ENCODE measurements at places on chromosomes 11 and 22.

DNA sequence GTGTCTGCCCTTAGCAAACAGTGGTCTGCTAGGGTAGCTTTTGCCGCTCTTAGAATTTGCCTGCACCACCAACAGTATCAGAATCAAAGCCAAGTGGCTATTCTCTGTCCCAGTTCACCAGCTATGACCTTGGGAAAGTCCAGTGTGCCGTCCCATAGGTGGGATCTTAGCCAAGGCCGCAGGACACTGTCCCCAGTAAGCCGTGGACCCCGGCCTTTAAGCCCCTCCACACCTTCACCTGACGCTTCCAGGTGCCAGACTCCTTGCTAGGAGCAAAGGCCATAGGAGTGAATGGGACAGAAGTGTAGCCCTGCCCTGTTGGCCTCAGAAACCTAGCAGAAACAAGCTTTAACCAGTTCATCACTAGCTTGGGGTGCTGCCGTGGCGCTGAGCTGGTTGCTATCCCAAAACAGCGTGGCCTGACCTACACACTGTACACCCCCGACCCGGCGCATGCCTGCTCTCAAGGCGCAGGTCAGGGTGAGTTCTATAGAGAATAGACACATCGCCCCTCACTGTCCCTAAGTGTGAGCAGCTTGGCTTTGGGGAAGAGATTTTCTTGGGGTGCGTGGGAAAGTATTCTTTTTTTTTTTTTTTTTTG, 4.5 kb downstream of the FADD start:
- no peak for DNase-seq

GRCh38 chr22:46515208-46516111, 22.0 kb downstream of the CELSR1 start:
- peak; percentile 10 for DNase-seq

GRCh38 chr11:117458275-117459122, 130.8 kb downstream of the CEP164 start:
- no peak for DNase-seq

- DNase-seq, result no peak
These were observed 21.1 kb upstream of the PDE2A start for GRCh38 chr11:72695354-72695753.

DNA sequence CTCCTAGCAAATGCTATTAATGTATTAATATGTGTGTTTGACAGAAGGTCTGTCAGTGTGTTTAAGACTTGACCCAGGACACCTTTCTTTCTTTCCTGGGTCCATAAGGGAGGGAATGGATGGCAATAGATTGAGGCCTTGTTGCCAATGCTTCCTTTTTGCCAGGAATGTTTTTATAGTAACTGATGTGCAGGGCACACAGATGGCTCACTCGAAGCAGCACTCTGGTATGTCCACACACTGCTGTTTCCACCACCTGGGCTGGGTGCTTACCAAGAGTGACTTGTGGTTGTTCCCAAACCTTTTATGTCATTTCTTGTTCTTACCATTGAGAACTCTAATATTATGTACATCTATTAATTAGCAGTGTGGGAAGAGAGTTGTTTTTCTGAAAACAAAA, 396.9 kb upstream of the SYN3 start:
- DNase-seq, result no peak

- DNase-seq, result no peak
These were observed 21.1 kb upstream of the RAB1B start for GRCh38 chr11:66247295-66247694.

DNA sequence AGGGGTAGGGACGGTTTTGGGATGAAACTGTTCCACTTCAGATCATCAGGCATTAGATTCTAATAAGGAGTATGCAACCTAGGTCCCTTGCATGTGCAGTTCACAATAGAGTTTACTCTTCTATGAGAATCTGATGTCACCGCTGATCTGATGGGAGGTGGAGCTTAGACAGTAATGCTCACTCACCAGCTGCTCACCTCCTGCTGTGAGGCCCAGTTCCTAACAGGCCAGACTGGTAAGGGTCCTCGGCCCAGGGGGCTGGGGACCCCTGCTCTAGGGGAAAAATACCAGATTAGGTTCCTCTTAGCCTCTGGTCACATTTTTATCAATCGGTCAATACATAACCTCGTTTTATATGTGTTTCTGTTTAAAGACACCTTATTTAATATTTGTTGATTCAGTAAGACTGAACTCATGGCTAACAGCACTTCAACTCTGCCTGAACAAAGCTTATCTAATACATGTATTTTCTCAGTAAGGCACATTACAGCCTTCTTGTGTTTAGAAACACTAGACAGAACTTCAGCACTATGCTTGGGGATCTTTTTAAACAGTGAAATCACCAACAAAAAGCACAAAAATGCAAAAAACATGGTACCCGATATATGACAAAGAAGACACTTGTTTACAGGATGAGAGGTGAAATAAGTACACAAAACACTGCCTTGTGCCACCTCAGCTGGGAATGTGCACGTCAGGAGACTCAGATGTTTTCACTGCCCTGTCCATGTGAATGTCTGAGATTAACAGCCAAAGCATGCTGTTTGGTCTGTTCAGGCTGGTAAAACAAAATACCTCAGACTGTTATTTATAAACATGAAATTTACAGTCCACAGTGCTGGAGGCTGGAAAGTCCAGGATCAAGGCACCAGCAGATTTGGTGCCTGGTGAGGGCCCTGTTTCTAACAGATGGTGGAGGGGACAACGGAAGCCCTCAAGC, 107.5 kb downstream of the USP35 start:
- no peak for DNase-seq

- no peak for DNase-seq
These were observed 8.0 kb upstream of the HTATIP2 start for GRCh38 chr11:20355221-20356219.

- no peak for DNase-seq
These were observed 113.1 kb upstream of the B3GAT1 start for GRCh38 chr11:134524896-134525845.

DNA sequence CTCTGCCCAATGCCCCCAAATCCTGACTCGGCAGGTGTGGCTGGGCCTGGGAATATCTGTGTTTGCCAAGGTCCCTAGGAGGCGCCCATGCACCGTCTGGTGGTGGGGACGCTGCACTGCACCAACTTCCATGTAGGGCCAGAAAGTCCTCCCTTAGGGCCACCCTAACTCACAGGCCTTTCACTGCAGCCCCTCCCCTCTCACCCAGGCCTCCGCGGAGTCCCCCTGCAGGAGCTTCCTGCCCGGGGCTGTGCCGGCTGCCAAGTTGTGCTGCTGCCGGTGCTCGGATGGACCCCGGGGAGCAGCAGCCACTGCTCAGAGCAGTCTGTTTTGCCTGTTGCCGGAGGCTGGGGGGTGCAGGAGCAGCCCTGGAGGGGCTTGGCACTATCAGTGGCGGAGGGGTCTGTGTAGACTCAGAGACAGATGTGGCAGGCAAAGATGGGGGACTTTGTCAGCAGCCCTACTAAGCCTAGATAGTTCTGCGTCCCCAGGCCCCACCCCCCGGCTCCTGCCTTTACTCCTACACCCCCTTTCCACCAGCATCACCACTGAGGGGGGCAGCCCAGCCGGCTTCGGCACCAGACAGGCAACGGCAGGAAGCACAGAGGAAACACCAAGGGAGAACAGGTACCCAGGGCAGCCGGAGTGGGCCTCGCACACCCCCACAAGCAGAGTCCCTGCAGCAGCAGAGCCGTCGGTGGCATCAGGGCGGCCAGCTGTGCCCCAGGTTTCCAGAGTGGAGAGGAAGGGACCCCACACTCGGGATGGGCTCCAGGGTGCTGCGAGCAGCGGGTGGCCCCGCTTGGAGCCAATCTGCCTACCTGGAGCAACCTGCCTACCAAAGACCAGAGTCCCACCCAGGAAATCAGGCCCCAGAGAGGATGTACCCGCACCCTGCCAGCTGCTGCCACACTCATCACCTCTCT, 124.3 kb downstream of the TRIM29 start:
- peak; percentile 13 for DNase-seq

DNA sequence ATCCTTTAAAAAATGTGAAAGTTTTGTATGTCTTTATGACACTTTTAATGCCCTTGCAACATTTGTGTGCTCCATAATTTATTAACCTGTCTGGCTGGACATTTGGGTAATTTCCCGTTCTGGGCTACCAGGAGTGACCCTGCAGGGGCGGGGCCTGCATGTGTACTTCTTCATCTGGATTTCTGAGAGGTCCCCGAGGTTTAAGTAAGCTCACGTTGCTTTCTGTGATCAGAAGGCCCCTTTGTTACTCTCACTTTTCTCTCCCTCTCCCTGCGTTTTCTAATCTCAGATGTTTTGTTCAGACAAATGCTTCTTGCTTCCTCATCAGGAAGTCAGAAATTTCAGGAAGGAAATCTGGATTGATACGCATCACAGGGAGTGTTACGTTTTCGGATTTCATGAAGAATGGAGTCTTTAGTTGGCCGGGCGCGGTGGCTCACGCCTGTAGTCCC, 78.9 kb upstream of the CRYBB3 start:
- no peak for DNase-seq

GRCh38 chr11:133901316-133901715, 55.5 kb downstream of the IGSF9B start:
- no peak for DNase-seq

DNA sequence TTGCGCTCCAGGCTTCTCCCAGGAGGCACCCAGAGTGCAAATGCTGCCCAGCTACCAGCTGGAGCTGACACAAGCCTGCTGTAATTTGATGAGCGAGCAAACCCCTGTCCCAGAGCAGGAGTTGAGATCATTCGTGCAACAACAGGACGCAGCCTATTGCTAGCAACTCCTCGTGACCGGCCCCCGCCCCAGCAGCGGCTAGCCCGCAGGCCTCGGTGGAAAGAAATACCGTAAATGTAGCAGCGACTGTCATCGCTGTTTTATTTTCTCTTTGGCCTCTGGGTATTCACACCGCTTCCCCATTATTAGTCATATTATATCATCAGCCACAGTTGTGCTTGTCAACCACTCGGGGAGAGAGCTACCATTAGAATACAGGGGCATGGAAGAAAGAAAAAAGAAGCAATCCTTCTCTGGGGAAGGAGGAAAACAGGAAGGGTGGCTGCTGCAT, 59.2 kb upstream of the ATXN10 start:
- DNase-seq, result peak; percentile 77

DNA sequence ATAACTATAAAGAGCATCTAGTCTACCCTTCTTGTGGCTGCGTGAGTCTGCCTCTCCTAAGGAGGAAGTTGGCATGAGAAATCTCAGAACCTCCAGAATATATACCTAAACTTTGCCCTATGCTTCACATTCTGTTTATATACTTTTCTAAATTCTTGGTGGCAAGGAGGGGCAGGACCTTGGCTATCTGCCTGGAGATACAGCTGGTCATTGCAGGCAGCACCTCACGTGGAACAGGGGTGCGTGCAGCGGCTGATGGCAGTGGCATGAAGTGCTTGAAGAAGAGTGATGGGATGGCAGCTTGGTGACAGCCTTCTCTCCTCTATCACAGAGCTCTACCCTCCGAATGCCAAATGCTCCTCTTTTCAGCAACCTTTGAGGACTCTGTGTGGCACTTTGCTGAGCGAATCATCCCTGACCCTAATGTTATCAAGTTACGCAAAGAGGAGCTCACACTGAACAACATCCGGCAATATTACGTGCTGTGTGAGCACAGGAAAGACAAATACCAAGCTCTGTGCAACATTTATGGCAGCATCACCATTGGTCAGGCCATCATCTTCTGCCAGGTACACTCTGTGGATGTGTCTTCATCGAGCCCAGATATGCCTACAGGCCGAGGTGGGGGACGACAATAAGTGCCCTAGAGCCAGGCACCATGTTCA, 12.5 kb downstream of the DDX25 start:
- DNase-seq, result no peak

DNA sequence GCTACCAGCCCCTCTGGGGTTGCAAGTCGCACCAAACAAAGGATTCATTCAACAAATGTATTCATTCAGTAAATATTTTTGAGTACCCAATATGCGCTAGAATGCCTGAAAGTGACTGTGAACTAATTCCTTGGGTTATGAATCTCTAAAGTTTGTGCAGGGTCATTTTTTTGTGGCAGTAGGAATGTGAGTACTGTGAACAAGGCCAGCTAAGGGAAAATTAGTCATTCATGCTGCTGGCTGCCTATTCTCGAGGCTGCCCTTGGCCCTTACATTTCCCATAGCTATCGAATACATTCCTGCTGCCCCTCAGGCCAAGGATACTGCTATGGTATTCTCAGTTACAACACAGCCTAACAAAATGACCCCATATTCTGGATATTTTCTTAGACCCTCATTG, 141.6 kb downstream of the TRPC6 start:
- DNase-seq, result peak; percentile 77

DNA sequence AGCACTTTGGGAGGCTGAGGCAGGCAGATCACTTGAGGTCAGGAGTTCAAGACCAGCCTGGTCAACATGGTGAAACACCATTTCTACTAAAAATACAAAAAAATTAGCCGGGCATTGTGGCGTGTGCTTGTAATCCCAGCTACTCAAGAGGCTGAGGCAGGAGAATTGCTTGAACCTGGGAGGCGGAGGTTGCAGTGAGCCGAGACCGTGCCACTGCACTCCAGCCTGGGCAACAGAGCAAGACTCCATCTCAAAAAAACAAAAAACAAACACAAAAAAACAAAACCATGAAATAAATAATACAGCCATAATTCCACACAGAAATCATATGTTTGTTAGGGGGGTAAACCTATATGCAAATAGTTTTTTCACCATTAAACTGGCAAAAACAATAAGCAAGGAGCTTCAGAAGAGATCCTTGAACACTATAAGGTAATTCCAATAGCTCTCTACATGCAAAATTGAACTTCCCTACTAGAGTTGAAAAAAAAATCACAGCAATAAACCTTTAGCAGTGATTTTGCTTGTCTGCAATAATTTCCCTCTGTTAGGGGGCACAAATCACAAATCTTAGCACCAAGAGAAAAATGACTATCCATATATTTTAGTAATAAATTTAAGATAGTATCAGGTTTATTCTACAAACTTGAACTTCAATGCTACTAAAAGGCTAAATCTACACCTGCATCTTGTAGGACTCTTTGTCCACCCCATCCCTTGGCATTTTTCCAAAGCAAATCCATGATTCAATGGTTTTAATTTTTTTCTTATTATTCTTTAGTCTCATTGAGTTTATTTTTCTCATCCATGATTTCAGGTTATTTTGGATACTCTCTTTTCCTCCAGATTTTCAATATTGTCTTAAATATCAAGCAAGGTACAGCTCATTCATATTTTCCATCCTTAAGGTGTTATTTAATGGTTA, 3.9 kb downstream of the CSTF3 start:
- DNase-seq, result no peak

- peak; percentile 99 for DNase-seq
These were observed 79.2 kb upstream of the GRIK4 start for GRCh38 chr11:120432056-120433018.

- DNase-seq, result no peak
These were observed 8.3 kb downstream of the PRR5L start for GRCh38 chr11:36304351-36304750.

DNA sequence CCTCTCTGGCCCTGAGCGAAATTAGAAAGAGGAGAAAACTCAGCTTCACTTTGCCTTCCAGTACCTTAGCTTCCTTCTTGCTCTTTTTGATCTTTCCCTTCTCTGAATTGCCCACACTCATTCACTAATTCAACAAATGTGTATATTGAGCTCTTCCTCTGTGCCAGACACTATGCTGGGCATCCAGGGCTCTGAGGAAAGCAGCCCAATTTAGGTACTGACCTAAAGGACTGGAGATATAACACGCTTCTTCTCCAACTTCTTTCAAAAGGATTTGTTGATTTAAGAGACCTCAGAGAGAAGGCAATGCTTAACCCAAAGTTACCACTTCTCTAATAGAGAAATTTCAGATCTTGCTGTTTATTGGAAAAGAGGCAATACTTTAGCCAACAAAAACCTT, 103.6 kb downstream of the TMPRSS5 start:
- no peak for DNase-seq

GRCh38 chr11:93659841-93660240, 1.6 kb upstream of the CEP295 start:
- DNase-seq, result peak; percentile 7

- DNase-seq, result no peak
These were observed 29.9 kb upstream of the TXNRD2 start for GRCh38 chr22:19971276-19972124.
